ENCODE measurements at places on chromosomes 11 and 22. TPM values are rescaled to one million over a fixed set of nuclear protein-coding genes. Genes with fewer than 3 reads are reported as not detected.

Gene SOX6
- total RNA-seq, result 16.1 TPM

Gene MYBPC3
- total RNA-seq, result 0.09 TPM

Gene NPTXR
- total RNA-seq, result 0.27 TPM

Gene DGCR8
- 11.4 TPM for total RNA-seq

Gene CALCB
- total RNA-seq, result 0.37 TPM

GRCh38 chr11:75450826-75451821, 18.1 kb upstream of the KLHL35 start:
- no peak for DNase-seq

DNA sequence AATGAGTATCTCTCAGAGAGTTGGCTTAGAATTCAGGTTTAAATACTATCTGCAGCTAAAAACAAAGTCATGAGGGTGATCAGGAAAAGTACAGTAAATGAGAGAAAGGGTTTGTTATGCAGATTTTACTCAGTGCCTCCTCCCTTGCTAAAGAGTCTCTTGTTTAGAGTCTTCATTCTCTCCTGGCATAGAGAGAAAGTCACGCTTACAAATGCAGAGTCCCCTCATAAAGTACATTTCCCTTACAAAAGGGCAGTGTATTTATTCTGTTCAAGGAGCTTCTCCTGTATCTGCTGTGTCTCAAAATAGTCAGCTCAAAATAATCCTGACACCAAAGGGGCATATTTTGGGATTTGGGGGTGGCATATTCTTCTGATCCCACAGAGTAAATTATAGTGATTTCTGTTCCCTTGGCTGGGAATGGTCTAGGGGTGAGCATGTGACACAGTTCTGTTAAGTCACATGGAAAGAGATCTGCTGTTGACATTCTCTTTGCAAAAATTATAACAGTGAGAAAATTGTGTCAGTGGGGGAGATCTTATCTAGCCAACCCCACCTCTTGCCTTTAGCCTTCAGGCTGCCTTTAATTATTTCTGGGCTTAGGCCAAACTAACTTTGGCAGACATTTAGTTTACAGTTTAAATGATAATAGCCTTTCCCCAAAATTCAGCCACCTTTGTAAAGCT, 102.9 kb downstream of the MTNR1B start:
- DNase-seq, result no peak

DNA sequence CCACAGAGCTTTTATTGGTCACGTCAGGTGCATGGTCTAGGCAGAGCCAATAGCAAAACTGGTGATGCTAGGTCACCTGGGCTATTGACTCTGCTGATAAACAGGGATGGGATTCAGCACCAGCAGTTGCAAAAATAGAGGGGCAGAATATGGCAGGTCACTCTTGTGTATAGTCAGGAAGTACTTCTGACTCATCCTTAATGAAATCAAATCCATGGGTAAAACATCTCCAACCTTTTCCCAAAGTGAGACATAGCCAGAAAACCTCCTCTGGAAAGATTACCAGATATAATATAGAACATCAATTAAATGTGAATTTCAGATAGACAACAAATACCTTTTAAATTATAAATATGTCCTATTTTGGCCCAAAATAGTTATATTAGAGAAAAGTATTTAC, 383.2 kb downstream of the METTL15 start:
- DNase-seq, result no peak

DNA sequence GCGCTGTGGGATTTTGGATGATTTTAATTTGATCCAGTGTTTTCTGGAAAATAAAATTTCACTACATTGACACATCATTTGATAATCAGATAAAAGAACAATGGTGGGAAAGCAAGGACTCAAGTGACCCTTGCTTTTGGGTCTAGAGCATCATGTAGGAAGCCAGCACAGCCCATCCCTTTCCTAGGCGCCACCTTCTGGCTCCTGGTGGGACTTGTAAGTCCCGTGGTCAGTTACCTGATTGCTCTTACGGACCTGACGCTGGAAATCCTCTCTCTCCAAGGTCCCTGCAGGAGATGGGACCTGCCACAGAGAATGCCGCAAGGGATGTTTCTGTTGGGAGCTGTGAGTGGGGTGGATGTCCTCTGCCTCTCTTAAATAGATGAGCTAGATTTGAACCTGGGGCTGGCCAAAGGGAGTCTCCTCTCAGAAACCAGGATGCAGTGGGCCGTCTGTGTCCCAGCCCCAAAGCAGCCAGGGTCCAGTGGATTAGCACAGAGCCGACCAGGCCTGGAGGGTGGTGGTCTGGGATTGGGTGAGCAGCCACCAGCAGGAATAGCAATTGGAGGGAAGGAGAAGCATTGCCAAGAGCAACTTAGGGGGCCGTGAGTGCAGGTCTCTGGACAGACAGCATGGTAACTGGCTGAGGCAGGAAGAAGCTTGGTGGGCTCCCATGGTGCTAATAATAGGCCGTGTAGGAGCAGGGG, 21.7 kb downstream of the TIMP3 start:
- DNase-seq, result peak; percentile 57

DNA sequence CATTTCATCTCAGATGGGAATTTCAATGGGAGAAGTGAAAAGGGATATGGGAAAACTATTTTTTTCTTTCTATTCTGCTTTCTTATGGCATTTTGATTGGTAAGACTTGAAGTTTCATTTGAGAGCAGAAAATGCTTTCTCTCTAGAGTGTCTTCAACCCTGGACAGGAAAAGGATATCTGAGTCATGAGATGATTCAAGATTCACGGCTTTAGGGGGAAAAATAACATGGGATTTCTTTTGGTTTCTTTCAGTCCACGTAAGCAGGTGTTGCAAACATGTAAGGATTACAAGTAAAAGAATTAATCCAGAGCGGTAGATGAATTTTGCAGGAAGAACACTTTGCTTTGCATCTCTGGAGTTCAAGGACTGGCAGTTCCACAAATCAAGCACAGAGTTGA, 1001.0 kb upstream of the TENM4 start:
- no peak for DNase-seq

DNA sequence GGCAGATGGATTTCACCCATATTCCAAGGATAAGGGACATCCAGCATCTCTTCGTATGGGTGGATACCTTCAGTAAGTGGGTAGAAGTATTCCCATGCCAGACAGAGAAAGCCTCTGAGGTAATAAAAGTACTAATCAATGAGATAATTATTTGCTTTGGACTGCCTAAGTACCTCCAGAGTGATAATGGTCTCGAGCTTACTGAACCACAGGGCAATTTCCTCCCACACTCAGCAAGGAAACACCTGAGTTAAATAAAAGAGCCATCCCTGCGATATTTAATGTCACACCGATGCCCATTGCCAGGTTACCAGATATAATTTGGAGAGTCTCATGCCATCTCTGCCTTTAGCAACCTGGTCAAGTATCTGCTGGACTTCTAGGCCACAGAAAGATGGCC, 70.6 kb upstream of the MPEG1 start:
- DNase-seq, result no peak

- peak; percentile 85 for DNase-seq
Observed at GRCh38 chr22:36286096-36286957, 33.4 kb downstream of the APOL1 start.

DNA sequence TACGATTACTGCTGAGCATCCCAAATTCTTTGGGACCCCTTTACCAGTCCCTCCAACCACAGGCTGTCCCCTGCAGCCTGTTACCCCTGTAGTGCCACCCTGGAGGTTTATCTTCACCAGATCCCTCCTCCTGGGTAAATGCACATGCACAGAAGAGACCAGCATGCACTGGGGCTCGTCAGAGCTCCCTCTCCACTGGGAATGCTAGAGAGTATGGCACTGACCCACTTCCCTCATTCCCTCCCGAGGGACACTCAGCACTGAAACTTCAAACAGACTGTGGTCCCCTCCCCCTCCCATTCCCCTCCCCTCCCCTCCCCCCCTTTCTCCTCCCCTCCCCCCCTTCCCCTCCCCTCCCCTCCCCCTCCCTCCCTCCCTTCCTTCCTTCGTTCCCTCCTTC, 49.1 kb downstream of the C11orf91 start:
- no peak for DNase-seq

GRCh38 chr22:28808716-28809355, 8.5 kb upstream of the XBP1 start:
- DNase-seq, result no peak

GRCh38 chr22:32822179-32822877, 20.8 kb downstream of the TIMP3 start:
- no peak for DNase-seq

DNA sequence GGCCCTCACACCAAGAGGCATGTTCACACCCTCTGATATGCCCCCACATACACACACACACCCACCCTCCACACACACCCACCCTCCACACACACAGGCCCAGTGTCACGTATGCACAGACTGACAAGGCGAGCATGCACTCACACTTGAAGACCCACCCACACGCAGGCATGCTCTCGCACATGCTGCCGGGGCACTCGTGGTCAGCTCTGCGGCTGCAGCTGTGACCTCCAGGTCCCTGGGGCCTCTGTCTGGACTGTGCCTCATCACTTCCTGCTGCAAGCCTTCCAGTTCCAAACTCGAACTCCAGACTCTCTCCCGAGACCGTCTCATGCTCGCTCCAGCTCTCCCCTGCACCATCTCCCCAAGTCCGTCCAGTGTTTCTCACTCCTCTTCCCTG, 9.5 kb downstream of the DCHS1 start:
- DNase-seq, result peak; percentile 66

GRCh38 chr11:131178596-131178995, 191.8 kb upstream of the NTM start:
- no peak for DNase-seq

- DNase-seq, result no peak
Observed at GRCh38 chr11:113481672-113482071, 6.5 kb upstream of the DRD2 start.

GRCh38 chr22:20964799-20965103, 2.3 kb upstream of the AIFM3 start:
- DNase-seq, result no peak

- DNase-seq, result no peak
Observed at GRCh38 chr11:61736310-61736709, 16.1 kb upstream of the MYRF start.

DNA sequence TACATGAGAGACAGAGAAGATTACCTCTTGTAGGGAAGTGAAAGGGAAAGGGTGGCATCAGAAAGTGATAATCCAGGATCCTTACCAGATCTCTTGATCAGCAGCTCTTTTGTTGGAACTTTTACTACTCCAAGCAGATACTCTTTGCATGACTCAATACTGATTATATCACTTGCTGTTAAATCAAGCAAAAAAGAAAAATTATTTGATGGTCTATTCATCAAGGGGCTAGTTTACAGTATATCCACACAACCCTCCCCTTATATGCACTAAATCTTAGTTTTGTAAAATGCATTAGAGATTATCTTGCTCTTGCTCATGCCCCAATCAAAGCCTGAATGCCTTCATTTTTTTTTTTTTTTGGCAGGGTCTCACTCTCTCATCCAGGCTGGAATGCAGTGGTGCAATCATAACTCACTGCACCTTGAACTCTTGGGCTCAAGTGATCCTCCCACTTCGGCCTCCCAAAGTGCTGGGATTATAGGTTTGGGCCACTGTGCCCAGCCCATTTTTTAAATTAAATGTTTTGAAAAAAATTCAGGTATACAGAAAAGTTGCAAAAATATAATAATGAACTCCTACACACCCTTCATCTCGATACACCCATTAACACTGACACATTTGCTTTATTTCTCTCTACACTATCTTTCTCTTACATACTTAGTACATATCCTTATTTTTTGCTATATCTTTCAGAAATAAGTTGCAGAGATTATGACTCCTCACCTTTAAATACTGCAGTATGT, 76.1 kb upstream of the UCP3 start:
- no peak for DNase-seq

DNA sequence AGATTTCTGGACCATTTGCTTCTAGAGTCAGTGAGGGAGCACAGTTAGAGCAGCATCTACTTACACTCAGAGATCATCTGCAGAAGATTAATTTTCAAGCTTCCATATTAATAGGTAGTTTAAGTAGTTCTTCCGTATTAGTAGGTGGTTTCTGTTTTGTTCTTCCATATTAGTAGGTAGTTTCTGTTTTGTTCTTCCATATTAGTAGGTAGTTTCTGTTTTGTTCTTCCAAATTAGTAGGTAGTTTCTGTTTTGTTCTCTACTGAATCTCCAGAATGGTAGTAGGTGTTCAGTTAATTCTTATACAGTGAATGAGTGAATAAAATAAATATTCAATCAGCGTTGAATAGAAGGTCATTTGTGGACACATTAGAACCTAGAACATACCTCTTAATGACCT, 175.7 kb downstream of the TMEM135 start:
- DNase-seq, result no peak

GRCh38 chr11:33977676-33978075, 73.9 kb upstream of the CAPRIN1 start:
- no peak for DNase-seq

GRCh38 chr11:45444796-45445195, 158.7 kb upstream of the SYT13 start:
- DNase-seq, result peak; percentile 31

DNA sequence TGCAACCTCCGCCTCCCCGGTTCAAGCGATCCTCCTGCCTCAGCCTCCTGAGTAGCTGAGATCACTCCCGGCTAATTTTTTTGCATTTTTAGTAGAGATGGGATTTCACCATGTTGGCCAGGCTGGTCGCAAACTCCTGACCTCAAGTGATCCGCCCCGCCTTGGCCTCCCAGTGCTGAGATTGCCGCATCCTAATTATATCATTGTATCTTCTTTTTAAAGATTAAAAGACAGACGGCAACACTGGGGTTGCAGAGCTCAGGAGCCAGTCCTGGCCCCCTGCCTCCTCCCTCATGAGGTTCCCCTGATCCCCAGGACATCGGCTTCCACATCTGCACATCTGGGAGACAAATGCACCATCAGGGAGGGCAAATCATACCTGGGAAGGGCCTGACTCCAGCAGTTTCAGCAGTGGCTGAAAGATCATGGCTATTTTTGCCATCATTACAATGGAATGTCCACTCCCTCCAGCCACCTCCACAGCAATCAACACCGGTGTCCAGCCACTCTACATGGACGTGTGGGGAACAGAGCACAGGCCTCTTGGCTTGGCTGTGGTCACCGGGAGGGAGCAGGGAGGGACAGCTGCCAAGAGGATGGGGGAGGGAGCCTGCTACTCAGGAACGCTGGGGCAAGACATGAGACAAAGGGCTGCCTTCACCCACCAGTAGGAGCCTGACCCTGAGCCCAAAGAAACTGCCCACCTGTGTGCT, 9.2 kb upstream of the CELSR1 start:
- DNase-seq, result peak; percentile 74

GRCh38 chr11:7520011-7520942, 6.5 kb downstream of the PPFIBP2 start:
- no peak for DNase-seq

DNA sequence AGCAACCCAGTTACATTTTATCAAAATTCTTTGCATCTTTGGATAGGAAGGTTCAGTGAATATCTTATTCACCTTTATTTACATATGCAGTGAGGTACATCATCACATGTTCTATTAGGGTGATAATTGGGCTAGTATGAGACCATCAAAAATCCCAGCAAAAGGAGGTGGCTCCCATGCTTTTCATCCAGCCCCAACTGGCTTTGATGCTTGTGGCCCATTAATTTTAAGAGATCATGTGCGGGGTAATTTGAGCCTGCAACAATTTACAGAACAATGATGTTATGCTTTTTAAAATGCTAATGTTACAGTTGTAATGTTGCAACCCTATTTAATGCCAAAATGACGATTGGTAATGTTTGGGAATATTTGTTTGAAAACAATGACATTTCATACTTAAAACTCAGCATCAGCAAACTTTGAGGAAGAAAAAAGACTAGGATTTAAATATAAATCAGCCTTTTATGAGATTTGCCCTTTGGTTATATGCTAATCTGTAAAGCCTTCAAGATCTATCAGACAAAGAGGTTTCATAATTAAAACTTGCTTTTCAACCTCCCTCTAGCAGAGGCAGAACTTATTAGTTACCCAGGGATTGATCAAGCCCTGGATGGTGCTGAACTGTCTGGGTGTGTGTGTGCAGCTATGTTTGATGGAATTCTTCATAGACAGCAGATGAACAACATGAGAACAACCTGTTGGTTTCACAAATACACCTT, 183.5 kb upstream of the SORL1-AS1 start:
- DNase-seq, result no peak
